ENCODE measurements at places on chromosomes 16 and 17.
A peak's percentile ranks its signal among the peaks of the same experiment; 100 is the strongest.

DNA sequence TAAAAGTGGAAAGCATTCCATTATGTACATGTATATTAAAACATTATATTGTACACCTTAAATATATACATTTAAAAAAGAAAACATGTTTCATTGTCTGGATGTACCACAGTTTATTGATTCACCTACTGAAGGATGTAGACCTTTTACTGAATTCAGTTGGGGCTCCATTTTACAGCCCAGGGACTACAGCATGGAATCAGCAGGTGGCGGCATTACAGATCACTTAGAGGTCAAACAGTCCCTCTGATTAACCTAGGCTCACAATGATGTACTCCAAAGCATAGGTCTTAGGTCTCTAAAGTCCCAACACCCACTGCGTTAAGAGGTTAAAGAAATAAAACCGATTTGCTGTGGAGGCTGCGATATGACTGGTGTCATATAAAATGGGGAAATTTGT is 490.9 kb downstream of the SHISA9 start:
- DNase-seq, result no peak

DNA sequence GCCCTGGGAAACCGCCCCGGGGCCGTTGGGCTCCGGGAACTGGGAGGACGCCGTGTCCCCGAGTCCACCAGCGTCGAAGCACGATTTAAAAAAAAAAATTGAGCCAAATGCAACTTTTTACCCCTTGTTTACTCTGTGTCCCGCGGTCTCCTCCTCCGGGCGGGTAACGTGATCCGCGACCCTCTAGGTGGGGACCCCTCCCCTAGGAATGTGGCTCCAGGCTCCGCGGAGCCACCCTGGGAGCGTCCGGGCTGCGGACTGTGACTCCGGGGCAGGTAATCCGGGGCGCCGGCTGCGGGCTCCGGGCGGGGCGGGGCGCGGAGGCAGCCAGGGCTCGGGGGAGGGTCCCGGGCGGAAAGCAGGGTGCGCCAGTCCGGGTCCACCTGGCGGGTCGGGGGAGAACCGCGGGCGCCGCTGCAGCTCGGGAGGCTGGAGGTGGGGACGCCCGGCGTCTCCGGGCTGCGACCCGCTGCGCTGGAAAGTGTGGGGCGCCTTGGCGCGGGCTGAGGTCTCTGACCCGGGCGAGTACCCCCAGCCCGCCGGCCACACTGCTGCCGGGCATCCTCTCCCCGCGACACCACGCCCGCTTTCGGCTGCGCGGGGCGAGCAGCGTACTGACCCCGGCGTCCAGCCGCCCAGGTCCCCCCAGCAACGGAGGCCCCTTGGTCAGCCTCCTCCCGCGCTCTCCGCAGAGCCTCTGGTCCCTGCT is 852 bp upstream of the HELZ start:
- no peak for DNase-seq

DNA sequence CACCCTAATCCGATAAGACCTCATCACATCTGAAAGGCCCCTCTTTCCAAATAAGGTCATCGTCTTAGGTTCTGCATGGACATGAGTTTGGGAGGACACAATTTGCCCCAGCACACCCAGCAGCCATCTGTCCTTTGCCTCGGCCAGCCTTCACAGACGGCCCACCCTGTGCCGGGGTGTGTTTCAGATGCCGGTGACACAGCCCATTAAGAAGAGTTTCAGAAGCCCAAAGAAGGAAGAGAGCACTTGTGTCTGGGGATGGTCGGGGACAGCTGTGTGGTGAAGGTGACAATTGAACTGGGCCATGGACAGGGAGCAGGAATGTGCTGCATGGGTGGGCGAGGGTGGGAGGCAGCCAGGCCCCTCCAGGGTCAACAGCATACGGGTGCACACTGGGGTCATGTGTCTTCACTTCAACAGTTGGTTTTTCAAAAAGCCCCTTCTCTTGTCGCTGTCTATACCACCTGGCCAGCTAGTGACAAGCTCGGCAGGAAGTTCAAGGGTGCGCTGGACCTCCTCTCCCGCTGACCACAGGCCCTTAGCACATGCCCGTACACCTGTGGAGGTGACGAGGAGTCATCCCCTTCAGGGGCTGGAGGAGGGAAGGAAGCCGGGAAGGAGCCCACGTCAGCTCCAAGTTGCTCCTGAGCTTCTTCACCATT is 183.1 kb downstream of the C16orf95 start:
- DNase-seq, result no peak

DNA sequence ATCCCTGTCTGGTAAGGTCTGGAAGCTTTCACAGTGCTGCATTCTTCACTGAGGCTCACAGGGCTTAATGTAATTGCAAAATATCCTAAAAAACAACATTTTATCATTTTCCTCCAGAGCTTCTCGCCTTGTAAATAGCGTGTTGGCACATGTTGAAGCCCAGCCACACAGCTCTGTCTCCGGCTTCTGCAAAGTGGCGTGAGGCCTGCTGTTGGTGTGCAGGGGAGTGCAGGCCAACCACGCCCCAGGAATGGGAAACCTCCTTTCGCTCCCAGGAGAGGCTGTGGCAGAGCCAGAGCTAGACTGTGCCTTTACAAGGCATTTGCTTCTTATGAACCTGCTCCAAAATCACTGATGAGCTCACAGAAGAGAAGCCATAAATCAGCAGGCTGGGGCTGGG is 248.2 kb upstream of the MAF start:
- no peak for DNase-seq

GRCh38 chr17:57672971-57673370 is 72.1 kb downstream of the CCDC182 start:
- no peak for DNase-seq

DNA sequence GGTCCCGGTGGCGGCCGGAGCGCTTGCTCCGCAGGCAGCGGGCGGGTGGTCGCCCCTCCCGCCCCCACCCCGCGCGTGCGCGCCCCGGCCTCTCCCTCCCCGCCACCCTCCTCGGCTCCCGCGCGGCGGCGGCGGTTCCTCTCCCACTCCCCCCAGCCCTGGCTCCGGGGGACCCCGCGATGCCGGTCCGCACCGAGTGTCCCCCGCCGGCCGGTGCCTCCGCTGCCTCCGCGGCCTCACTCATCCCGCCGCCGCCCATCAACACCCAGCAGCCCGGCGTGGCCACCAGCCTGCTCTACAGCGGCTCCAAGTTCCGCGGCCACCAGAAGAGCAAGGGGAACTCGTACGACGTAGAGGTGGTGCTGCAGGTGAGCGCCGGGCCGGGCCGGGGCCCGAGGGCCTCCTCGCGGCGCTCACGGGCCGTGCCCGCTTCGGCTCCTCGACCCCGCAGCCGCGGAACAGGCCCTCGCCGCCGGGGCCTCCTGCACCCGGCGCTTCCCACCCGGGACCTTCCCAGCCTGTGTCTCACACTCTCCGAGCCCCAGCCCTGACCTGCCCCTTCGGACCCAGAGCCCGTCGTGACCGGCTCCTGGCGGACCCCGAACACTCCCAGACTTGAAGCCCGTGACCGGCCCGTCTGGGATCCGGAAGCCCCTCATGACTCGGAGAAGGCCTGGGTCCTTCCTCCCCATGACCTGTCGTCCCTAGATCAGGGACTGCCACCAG is 490 bp downstream of the GID4 start:
- peak; percentile 51 for DNase-seq

DNA sequence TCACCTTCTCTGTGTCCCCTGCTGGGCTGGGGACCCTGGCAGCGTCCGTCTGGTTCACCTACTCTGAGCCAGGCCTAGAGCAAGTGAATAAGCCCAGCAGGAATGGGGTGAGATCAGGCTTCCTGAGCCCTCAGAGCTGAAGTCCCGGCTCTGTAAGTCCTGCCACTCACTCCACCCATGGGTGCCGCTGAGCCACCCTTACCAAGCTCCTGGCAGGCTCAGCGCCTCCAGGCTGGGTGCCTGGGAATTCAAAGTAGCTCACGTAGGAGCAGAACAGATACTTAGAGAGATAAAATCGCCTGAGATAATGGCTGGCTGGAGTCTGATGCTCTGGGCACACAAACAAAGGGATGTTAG is 9.8 kb upstream of the LASP1NB start:
- no peak for DNase-seq

Data from hematopoietic multipotent progenitor cell treated with erythropoietin and hydrocortisone succinate and interleukin-3 and kit ligand, for 15 days (in vitro differentiated cells).